ENCODE measurements at places on chromosomes 2 and 18.
A peak's percentile ranks its signal among the peaks of the same experiment; 100 is the strongest.

DNA sequence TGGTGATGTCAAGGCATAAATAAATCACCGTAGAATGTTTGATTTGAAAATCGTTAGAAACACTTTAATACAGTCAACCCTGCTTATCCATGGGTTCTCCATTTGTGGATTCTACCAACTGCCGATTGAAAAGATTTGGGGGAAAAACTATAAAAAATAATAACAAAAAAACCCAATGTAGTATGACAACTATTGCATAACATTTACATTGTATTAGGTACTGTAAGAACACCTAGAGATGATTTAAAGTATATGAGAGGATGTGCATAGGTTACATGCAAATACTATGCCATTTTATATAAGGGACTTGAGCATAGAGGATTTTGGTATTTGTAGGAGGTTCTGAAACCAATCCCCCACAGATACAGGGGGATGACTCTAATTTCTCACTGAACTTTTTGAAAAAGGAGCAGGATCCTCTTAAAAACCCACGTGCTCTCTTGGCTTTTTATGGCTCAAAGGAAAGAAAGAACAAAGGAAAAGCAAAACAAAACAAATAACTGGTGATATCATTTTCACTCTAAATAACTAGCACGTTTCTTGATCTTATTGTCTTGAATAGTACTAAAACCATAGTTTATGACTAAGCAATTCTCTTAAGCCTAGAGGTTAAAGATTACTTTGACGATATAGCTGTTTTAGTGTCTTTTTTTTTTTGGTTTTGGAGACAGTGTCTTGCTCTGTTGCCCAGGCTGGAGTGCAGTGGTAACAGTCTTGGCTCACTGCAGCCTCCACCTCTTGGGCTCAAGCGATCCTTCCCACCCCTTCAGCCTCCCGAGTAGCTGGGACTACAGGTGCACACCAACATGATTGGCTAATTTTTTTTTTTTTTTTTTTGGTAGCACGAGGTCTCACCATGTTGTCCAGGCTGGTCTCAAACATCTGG, 17.0 kb downstream of the GMCL1 start:
- DNase-seq: no peak

- no peak for DNase-seq
Observed at GRCh38 chr2:196987649-196988364, 61.3 kb upstream of the PGAP1 start.

DNA sequence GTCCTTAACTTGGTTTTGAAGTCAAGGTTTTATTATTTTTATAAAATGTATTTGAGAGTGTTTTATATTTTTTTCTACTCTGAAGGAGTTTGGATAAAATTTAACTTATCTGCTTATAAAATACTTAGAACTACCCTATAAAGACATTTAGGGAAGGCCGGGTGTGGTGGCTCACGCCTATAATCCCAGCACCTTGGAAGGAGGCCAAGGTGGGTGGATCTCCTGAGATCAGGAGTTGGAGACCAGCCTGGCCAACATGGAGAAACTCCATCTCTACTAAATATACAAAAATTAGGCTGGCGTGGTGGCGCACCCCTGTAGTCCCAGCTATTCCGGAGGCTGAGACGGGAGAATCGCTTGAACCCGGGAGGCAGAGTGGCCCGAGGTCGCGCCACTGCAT, 486.4 kb downstream of the DSC3 start:
- DNase-seq: no peak

GRCh38 chr2:15271276-15271675, 289.9 kb downstream of the NBAS start:
- DNase-seq: no peak

DNA sequence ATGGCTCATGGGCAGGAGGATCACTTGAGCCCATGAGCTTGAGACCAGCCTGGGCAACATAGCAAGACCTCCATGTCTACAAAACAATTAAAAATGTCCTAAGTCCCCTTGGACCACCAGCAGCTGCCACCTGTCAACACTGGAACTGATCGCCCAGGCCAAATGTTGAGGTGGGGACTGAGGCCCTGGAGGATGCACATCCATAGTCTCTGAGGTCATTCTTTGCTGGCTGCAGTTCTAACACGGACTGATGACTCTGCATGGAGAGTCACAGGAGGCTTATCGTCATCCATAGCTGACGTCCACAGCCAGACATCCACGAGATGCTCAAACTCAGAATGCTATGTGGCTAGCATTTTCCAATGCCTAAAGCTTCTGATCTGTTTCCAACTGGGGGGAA, 151.3 kb downstream of the BCL2 start:
- DNase-seq: no peak

DNA sequence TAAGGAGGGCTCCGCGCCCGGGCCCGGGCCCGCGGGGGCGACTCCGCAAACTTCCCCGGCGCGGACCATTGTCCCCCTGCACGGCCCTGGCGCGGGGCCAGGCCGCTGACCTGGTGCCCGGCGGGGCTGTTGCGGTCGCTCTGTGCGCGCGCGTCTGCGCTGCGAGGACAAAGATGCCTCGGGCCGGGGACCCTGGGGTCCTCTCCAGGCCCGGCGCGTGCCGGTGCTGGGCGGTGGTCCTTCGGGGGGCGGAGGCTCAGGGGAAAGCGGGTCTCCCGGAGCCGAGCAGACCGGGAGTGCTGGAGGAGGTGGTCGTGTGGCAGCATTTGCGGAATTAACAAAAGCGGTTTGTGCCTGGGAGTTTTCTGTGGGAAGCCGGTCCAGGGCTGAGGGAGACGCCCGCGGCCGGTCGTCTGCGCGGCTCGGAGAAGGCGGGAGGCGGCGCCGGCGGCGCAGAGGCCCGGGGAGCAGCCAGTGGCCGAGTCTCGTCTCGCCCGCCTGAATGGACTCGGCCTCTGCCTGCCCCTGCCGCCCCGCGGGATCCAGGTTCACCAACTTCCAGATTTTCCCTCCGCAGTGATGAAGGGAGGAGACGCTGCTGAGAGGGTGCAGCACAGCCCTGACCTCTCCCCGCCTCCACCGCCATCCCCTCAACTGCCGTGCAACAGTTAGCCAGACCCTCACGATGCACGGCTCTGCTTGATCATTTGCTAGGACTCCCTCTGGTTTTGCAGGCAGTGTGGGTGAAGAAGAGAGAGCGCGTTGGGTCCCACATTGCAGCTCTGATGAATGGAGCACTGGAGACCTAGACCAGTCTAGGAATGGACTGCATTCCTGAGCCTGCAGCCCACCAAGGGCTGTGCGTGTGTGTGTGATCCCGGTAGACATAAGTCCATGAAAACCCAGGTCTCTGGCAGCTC, 705 bp downstream of the EFR3B start:
- no peak for DNase-seq

GRCh38 chr2:167198576-167198975, 310.3 kb downstream of the XIRP2 start:
- DNase-seq: no peak

DNA sequence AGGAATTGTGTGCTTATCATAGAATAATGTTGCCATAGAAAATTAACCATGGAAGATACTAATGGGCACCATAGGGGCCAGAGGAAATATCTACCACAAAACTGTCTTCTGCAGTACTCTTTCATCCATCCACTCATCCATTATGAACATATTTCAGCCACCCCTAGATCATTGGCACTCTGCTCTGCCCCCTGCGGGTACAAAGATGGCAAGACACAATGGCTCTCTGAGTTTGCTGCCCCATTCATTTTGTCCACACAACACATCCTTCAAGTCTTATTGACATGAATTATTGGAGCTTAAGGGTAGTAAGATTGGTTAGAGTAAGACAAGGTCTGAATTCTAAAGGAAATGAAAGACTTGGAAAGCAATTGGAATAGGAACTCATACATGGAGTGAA, 1224.7 kb upstream of the CELF4 start:
- no peak for DNase-seq

DNA sequence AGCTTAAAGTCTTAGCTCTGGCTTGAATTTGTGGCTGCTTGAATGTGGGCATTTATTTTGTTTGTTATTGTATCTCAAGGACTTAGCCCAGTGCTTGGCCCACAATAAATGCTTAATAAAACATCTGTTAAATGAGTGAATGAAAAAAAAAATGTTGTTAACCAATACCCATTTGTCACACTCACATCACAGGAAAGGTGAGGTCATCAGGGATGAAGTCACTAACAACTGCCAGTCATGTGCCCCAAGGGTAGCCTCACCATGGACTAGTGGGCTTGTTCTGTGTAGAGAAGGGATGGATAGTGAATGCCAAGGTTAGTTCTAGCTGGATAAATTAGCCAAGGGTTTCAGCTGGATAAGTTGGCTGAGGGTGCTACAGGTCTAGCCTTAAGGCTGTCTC, 3.0 kb downstream of the NRBP1 start:
- peak; percentile 10 for DNase-seq

DNA sequence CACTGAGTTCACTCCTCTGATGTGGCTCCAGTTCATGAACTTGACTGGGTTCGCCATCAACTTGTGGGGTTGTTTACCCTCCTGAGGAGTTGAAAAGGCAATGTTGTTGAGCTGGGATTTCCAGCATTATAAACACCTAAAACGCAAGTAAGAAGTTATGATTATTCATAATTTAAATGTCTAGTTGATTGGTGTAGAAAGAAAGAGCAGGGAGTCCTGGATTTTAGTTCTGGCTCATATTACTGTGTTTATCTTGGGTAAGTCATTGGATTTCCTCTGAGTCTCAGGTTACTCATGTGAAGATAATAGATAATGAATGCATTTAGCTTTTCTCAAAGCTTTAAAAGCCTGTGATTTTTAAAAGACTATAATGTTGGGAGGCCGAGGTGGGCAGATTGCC, 438.0 kb upstream of the CDH20 start:
- no peak for DNase-seq

GRCh38 chr18:59274533-59274928, 1.3 kb upstream of the RAX start:
- no peak for DNase-seq

GRCh38 chr18:14974576-14974975, 226.6 kb downstream of the ANKRD30B start:
- DNase-seq: no peak

- DNase-seq: peak; percentile 9
Observed at GRCh38 chr2:28751956-28752630, 463 bp downstream of the PPP1CB start.

DNA sequence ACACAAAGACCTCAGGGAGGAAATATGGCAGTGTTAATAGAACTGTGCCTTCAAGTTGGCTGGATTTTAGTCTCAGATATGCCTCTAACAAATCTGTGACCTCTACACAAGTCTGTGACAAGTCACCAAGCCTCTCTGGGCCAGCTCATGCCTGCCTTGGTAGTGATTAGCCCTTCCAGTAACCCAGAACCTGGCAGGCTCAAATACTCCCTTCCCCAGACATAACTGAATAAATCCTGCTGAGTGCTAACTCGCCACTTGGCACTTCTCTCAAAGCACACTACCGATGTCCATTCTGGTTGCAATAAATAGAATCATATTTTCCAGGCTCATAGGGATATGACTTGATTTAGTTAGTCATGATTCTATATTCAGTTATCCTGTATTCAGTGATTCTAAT, 15.3 kb upstream of the THSD7B start:
- DNase-seq: no peak
